A172 (cell line): ENCODE measurements at places on chromosomes 1 and 21.

DNA sequence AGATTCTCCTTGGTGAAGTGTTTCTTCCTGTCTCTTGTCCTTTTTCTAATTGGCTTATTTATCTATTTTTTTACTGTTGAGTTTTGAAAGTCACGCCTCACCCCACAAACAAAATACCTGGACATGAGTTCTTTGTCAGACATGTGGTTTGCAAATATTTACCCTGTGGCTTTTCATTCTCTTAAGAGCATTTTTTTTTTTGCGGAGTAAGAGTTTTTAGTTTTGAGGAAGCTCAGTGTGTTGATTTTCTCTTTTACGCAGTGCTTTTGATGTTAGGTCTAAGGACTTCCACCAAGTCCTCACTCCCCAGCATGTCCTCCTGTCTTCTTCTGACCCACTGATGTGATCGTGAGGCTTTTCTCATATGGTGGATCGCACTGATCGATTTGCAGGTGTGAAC lies 7.6 kb downstream of the DFFB start:
- no peak for DNase-seq

- DNase-seq, result peak; percentile 59
Observed at GRCh38 chr1:172954476-172955150, 96.1 kb downstream of the TNFSF18 start.

DNA sequence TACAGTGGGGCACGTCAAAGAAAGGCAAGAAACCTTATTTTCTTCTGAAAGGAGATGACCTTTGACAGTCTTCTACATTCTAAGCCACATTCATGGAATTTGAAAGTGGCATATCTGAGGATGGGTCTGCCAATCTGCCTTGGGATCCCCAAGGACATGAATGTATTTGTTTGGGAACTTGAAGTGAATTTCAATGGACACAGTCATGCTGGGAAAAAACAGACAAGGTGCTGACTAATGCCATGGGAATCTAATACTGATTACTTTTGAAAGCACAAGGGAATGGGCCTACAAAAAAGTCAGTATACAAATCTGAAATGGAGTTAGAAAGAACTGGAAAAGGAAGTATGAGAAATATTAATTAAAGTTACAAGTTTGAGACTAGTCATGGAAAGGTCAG lies 128.8 kb downstream of the KCNJ6 start:
- DNase-seq, result peak; percentile 84

DNA sequence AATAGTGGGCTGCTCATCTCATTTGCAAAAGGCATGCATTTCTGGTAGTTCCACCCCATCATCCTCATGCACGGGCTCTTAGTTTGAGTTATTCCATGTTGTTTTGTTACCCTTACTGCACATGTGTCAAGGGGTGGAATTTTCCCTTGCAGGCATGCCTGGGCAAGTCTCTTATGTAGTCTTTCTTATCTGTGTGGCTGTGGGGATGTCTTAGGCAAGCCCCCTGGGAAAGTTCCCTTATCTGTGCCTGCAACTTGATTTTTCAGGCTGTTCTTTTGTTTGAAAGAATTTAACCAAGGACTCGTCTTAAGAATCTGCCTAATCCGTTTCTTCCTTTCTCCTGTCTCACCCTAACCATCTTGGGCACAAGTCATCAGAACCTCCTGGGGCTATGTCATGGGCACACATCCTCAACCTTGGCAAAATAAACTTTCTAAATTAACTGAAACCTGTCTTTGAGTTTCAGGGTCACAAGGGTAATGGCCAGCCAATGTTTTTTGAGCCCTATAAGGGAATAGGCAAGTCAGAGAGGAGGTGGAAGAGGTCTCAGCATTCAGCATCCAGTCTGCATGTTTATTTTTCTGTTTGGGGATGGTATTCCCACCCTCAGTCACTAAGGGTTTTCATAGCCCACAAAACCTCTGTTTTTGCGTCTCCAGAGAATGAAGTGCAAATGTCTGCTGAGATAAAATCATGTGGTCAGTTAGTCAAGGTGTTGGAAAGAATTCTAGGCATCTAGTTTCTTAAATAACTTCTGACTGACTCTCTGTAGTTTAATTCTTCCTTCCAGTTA lies 579.7 kb downstream of the PLA2G4A start:
- peak; percentile 28 for DNase-seq

GRCh38 chr1:215360758-215361157 lies 206.3 kb upstream of the KCTD3 start:
- peak; percentile 29 for DNase-seq

- DNase-seq, result no peak
Observed at GRCh38 chr1:36119456-36119855, 5.6 kb downstream of the COL8A2 start.

DNA sequence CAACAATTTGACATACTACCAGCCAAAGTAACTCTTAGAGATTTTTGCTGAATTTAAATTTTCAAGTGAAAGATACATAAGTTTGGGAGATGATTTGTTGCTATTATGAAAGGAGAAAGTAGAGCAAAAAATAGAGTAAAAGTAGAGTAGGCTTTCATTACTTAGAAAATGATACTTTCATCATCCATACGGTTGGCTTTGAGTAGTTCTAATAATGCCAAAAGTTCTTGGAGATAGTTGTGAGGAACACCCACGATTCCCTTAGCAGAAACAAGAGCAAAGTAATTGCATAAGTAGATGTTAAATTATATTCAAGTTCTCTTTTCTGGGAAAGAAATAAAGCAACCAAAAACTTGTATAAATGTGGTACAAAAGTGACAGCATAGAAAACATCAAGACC lies 95.0 kb upstream of the VAV3 start:
- no peak for DNase-seq

GRCh38 chr1:71298633-71299032 lies 217.8 kb upstream of the ZRANB2 start:
- DNase-seq, result no peak

- DNase-seq, result no peak
Observed at GRCh38 chr1:172895050-172895460, 155.7 kb downstream of the TNFSF18 start.

- DNase-seq, result peak; percentile 16
Observed at GRCh38 chr1:58699011-58699762, 675 bp downstream of the MYSM1 start.

DNA sequence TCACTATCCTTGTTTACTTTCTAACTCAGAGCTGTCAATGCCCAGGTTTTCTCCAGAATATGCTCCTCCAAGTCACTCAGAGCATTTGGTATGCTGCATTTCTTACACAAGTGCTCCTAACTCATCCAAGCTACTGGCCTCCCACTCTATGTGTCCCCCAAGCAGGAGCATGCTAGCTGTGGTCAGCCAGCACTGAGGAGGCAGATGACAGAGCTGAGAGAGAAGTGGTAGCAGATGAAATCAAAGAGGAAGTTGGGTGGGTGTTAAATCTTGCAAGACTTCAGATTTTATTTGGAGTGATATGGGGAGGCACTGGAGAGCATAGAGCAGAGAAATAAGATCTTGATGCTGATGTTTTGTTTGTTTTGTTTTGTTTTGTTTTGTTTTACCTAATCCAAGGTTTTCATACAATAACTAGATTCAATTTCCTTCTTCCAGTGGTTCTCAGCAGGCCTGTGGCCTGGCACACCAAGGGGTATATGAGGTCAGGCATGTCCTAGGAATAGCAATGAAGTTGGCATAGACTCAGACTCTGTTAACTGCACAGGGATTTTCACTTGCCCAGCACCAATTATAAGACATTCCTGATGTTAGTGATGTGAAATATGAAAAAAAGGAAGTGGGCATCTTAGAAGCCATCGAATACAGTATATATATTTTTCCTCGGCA lies 3.1 kb upstream of the PGBD5 start:
- no peak for DNase-seq

GRCh38 chr1:42730988-42731387 lies 9.0 kb downstream of the CLDN19 start:
- peak; percentile 19 for DNase-seq

GRCh38 chr1:5933676-5934057 lies 58.6 kb downstream of the NPHP4 start:
- DNase-seq, result no peak

DNA sequence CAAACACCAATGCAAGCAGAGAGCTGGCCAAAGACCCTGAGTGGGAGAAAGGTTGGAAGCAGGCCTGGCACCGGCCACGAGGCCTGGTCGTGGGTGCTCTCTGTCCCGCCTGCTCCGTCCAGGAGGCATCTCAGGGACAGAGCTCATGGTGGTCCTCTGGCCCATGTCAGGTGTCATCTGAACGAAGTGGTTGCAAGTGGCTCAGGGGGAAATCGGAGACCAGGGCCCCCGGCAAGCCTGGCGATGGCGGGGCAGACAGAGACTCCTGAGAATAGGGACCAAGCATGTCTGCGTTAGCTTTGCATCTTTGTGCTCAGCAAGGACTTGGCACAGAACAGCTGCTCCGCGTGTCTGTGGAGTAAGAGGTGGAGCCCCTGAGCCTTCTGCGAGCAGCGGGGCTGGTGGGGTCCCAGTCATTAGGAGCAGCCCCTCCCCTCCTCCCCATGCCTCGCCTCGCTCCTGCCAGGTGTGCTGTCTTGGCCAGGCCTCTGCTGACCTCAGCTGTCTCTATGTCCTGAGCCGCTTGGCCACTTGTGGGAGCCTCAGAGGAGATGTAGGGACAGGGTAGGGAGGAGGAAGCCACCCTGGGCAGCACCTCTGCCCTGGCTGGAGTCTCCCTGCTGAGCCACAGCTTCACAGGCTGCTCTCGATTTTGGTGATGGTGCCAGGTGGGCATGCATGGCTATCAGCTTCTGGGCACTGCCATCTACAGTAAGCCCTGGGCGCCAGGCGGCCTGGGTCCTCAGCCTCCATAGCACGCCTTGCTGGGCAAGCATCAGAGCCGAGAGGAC lies 362.9 kb upstream of the VAMP3 start:
- no peak for DNase-seq

DNA sequence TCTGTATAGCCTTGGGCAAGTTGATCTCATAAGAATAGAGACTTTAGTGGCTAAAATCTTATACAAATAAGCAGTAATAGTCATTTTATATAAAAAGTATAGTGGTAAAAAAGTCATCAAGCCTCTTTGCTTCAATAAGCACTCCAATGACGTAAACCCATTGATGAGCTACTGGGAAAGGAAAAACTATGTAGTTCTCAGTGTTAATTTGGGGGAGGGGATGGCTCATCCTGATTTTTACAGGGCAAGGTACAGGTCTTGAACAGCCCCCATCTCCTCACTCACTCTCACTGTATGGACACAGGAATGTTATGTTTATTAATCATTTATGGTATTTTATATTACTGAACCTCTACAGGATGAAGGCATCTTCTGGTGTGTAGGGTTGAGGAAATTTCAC lies 38.1 kb upstream of the CD55 start:
- no peak for DNase-seq

DNA sequence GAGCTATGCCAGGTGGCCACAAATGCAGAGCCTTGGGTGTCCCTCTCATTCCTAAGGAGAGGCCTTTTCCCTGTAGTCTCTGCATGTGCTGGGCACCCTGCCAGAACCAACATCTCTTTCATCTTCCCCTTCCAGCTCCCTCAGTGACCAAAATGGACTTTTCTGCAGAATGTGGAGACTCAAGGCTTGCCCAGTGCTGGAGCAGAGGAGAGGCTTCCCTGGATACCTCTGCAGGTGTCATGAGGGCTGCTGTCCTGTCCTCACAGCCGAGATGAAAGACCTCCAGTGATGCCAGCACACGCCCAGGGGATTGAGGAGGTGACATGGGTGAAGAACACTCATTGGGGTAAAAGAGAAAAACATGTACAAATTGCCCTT lies 347.0 kb upstream of the AJAP1 start:
- DNase-seq, result no peak

GRCh38 chr21:42836767-42837301 lies 42.5 kb downstream of the WDR4 start:
- no peak for DNase-seq

- DNase-seq, result peak; percentile 32
Observed at GRCh38 chr1:243253211-243253925, 1.7 kb downstream of the CEP170 start.

DNA sequence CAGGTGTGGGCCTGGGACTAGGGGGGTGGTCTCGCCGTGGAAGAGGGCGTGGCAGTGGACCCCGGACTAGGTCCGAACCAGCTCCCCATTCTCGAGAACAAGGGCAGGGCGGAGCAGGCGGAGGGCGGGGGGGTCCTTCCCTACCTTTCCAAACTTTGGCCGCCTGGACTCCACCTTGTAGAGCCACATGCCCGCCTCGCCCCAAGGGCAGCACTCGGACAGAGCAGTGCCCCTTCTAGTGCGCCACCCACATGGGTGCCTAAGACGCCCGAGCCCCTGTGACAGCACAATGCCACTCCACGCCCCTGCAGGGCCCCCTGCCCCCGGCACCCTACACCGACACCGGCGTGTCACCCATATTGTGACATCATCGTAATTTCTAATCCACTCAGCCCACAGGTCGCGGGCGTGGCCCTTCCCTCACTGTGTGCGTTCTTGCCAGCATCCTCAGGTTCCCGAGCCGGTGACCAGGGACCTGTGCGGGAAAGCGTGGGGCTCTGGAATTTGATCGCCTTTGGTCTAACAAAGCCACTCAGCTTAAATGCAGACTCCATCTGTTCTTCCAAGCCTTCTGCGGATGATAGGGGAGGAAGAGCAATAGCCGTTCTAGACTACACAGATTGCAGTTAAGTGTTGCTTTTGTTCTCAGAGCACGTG lies 553 bp upstream of the STMN1 start:
- no peak for DNase-seq

- no peak for DNase-seq
Observed at GRCh38 chr1:6982860-6983259, 197.6 kb downstream of the CAMTA1 start.

- DNase-seq, result no peak
Observed at GRCh38 chr21:42017022-42017421, 6.9 kb upstream of the ZBTB21 start.

DNA sequence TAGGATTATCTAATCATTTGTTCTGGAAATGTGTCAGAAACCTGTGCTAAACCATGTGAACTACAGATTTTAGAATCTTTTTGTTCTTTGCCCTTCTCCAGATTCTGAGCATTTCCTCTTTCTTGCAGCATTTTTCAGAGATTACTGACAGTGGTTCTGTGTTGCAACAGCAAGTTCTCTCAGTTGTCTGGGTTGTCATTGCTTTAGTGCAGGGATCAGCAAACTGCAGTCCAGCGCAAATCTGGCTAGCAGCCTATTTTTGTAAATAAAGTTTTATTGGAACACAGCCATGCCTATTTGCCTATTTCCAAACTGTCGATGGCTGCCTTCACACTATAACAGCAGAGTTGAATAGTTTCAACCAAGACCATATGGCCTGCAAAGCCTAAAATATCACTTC lies 66.3 kb upstream of the LRRC8D start:
- DNase-seq, result no peak

DNA sequence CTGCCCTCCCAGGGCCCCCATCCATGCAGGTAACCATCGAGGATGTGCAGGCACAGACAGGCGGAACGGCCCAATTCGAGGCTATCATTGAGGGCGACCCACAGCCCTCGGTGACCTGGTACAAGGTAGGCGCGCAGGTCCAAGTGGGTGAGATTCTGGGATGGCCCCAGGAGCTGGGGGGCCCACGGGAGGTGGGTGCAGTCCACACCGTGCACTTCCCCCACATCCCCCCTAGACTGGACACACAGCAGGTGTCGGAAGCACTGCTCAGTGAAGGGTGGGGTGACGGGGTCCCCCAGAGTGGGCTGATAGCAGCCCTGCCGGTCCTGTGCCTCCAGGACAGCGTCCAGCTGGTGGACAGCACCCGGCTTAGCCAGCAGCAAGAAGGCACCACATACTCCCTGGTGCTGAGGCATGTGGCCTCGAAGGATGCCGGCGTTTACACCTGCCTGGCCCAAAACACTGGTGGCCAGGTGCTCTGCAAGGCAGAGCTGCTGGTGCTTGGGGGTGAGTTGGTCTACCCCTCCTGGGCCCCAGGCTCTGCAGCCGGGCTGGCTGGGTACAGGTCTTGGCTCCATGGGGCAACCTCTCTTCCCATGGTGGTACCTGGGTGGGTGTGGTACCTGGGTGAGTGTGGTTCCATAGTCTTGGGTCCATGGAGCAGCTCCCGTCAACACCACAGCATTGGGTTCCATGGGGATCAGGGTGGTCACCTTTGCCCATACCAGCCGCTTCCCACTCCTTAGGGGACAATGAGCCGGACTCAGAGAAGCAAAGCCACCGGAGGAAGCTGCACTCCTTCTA lies 40.4 kb downstream of the TRIM11 start:
- no peak for DNase-seq
